ENCODE measurements at places on chromosomes 12 and 14. TPM values are rescaled to one million over a fixed set of nuclear protein-coding genes. Genes with fewer than 3 reads are reported as not detected.

GRIP1 gene
- 4.2 TPM for total RNA-seq

MORN3 gene
- total RNA-seq: not detected

RPGRIP1 gene
- not detected for total RNA-seq

GALNT8 gene
- total RNA-seq: 2.0 TPM

SERPINA4 gene
- not detected for total RNA-seq

KRT79 gene
- total RNA-seq: 1.7 TPM

KRT3 gene
- not detected for total RNA-seq

DNA sequence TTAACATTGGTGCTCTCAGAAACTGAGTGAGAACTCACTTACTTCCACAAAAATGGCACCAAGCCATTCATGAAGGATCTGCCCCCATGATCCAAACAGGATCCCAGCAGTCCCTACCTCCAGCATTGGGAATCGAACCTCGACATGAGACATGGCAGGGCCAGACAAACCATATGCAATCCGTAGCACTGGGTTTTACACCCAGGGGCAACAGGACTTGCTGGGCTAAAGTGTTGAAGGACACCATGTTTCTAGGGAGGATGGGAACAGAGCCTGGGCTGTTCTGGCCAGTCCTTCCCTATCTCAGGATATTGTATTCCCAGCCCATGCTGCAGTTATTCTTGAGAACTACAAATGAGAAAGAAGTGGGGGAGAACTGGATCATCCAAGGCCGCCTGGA is 36.6 kb downstream of the SERPINA3 start:
- H3K27me3 ChIP-seq: no peaks in the 10 kb centered on the region
- H3K4me3 ChIP-seq: no peak overlapping the region
- H3K36me3 ChIP-seq: no peaks in the 10 kb centered on the region
- H3K4me1 ChIP-seq: no peaks in the 10 kb centered on the region
- peak; percentile 60 for DNase-seq

- no peaks in the 10 kb centered on the region for H3K36me3 ChIP-seq
- no peaks in the 10 kb centered on the region for H3K4me1 ChIP-seq
- no peak overlapping the region for H3K4me3 ChIP-seq
- H3K27me3 ChIP-seq: no peaks in the 10 kb centered on the region
- no peak overlapping the region for H3K27ac ChIP-seq
Observed at GRCh38 chr12:7693793-7694192, 1.8 kb downstream of the GDF3 start.

DNA sequence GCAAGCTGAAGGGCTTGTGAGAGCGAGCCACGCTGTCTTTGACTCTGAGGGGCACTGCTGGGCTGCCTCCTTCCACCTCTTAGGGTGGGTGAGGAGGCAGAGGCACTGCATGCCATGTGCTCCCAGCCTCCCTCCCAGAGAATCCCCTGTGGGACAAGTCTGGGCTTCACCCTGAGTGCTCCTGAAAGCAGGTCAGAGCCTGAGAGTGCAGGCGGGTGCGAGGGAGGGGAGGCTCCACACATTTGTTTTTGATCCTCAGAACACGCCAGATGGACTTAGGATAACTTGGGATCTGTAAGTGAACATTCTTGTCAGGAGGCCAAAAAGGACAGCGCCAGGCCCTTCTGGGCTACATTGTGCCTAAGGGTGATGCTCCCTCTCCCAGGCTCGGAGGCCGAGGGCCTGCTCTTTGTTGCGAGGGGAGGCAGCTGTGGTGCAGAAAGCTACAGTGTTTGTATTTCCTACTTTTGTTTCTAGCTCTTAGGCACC is 155.4 kb downstream of the TMX1 start:
- peak overlapping the region; percentile 83 for H3K27ac ChIP-seq
- no peaks in the 10 kb centered on the region for H3K36me3 ChIP-seq
- DNase-seq: no peak

DNA sequence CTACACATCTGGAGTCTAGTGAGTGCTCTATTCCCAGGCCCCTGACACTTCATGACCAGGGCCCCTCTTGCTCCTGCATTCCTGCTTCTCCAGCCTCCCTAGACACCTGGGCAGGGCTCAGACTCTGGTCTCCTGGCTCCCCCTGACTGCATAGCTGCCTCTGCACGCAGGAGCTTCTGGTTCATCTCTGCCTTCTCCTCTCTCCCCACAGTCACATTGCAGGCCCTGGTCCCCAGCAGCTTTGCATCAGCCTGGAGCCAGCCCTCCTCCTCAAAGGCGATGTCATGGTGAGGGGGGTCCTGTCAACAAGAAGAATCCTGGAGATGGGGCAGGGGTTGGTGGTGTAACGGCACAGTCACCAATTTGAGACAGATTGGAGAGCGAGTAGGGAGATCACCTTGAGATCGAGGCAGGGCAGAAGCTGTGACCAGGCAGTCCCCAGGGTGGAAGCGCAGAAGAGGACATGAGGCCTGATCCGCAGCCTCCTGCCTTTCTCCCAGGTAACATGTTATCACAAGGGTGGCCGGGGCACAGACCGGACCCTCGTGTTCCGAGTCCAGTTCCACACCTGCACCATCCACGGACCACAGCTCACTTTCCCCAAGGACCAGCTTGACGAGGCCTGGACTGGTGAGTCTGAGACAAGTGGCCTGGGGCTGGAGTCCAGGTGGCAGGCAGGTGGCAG is 8.1 kb downstream of the TNS2 start:
- H3K36me3 ChIP-seq: peaks cover 59% of the 10 kb centered on the region
- H3K4me1 ChIP-seq: peaks cover 71% of the 10 kb centered on the region
- no peak overlapping the region for H3K4me3 ChIP-seq
- DNase-seq: no peak
- no peaks in the 10 kb centered on the region for H3K27me3 ChIP-seq

- no peak overlapping the region for H3K4me3 ChIP-seq
- no peaks in the 10 kb centered on the region for H3K4me1 ChIP-seq
- DNase-seq: no peak
- no peak overlapping the region for H3K27ac ChIP-seq
- no peaks in the 10 kb centered on the region for H3K27me3 ChIP-seq
- no peaks in the 10 kb centered on the region for H3K36me3 ChIP-seq
Observed at GRCh38 chr14:57189070-57189469, 79.6 kb downstream of the EXOC5 start.

DNA sequence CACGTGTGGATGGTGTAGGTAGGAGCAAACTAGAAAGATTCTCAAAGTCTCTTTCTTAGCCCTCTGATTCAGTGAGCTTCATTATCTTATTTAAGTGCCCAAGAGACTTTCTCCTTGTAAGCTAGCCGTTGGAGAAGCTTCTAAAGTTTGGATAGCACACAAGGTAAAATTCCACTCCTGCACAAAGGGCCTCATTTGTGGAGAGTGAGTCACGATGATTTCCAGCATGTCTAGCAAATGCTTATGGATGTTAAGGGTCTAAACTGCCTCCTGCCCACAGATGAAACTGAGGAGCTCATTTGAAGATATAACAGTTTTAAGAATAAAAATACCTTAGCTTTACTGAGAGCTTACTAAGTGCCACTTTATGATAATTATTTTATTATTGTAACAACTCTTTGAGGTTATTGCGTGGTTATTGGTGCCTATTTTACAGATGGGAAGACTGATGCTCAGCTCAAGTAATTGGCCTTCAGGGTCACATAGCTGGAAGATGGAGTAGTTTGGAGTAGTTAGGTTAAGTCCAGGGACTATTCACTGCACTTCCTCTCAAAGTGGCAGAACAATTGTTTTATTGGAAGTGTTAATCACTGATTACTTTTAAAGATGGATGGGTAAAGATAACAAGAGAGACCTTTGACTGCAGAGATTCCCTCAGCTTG is 78.7 kb upstream of the HIF1A start:
- peaks cover 16% of the 10 kb centered on the region for H3K4me1 ChIP-seq
- DNase-seq: no peak
- H3K36me3 ChIP-seq: no peaks in the 10 kb centered on the region
- no peaks in the 10 kb centered on the region for H3K27me3 ChIP-seq
- no peak overlapping the region for H3K4me3 ChIP-seq
- no peak overlapping the region for H3K27ac ChIP-seq

DNA sequence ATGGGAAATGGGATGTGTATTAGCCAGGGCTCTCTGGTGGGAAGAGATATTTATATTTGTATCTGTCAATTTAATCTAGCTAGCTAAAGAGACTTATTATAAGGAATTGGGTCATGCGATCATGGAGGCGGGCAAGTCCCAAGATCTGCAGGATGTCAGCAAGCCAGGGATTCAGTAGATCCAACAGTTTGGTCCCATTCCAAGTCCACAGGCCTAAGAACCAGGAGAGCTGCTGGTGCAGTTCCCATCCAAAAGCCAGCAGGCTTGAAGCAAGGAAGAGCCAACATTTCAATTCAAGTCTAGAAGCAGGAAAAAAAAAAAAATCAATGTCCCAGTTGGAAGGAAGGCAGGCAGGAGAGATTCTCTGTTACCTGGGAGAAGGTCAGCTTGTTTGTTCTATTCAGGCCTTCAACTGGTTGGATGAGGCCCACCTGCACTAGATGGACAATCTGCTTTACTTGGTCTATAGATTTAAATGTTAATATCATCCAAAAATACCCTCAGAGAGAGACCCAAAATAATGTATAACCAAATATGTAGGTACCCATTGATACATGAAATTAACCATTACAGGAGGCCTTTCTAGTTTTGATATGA is 60.7 kb upstream of the BCAT1 start:
- no peaks in the 10 kb centered on the region for H3K27me3 ChIP-seq
- H3K36me3 ChIP-seq: no peaks in the 10 kb centered on the region
- H3K4me1 ChIP-seq: no peaks in the 10 kb centered on the region
- H3K27ac ChIP-seq: no peak overlapping the region

DNA sequence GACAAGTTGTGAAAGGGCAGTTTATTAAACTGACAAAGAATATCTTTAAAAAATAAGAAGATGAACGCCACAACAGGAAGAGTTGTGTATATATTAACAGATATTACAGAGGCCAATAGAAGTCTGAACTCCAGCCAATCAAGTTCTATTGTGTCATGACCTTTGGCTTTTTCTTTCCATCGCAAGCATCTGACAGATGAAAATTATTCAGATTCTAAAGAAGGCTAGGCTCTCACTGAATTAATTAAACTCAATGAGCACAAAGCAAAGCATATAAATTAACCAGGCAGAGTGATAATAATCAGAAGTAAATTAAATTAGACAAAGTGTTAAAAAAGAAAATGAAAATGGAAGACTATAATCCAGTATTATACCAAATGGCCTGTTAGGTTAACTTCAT is 62.0 kb upstream of the PYGL start:
- H3K4me1 ChIP-seq: peaks cover 27% of the 10 kb centered on the region
- H3K27ac ChIP-seq: peak overlapping the region; percentile 23
- no peak overlapping the region for H3K4me3 ChIP-seq
- no peak for DNase-seq

DNA sequence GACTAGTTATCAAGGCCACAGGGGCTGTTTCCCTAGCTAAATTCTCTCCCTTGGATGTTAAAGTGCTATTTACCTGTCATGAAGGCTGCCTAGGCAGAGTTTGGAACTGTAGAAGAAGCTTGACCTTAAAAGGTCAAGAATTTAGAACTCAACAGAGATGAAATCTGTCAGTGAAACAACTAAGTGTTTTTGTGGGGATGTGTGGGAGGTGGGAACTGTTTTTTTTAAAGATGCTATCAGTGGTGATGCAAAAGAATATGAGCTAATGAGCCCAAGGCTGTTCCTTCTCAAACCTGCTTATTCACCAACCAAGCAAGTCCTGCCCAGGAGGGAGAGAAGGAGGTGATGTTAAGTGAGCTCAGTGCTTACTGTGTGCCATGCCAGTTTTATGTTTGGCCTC is 40.8 kb upstream of the POC1B start:
- DNase-seq: no peak
- no peaks in the 10 kb centered on the region for H3K27me3 ChIP-seq
- H3K36me3 ChIP-seq: no peaks in the 10 kb centered on the region
- H3K4me3 ChIP-seq: no peak overlapping the region
- peaks cover 11% of the 10 kb centered on the region for H3K4me1 ChIP-seq
- no peak overlapping the region for H3K27ac ChIP-seq

- no peaks in the 10 kb centered on the region for H3K27me3 ChIP-seq
- H3K27ac ChIP-seq: no peak overlapping the region
- H3K36me3 ChIP-seq: no peaks in the 10 kb centered on the region
- H3K4me1 ChIP-seq: peaks cover 7% of the 10 kb centered on the region
- no peak for DNase-seq
Observed at GRCh38 chr12:91913651-91914050, 232.0 kb downstream of the BTG1 start.

DNA sequence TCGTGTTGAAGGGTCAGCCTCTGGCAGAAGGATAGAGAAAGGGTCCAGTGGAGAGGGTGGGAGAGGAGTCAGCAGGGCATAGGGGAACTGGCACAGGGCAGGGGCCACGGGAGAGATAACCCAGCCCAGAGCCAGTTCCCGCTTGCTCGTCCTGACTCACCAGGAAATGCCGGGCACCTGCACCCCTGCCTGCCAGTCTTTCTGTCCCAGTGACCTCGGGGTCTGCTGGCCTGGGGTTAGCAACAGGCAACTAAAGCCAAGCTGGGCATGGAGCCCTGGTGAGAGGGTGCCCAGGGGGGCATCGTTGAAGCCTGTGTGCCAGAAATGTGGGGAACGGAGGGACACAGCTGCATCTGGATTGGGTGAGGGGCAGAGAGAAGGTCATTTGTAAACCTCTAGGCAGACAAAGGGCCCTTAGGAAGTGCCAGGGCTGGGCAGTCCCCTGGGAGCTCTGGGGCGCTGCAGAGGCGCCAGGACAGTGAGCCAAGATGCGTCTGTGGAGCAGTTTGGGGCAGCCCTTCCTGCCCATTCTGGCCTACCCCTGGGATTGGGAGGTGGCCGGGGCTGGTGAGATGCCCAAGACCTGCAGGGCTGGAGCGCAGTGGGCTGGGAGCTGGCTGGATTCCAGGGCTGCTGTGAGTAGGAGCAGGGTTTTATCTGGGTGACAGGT is 5.5 kb downstream of the TNFAIP2 start:
- DNase-seq: no peak
- no peaks in the 10 kb centered on the region for H3K36me3 ChIP-seq
- H3K27me3 ChIP-seq: no peaks in the 10 kb centered on the region
- H3K4me3 ChIP-seq: no peak overlapping the region
